Large intestine (tissue), 12 donors: ENCODE measurements at places on chromosomes 12 and 14.

DNA sequence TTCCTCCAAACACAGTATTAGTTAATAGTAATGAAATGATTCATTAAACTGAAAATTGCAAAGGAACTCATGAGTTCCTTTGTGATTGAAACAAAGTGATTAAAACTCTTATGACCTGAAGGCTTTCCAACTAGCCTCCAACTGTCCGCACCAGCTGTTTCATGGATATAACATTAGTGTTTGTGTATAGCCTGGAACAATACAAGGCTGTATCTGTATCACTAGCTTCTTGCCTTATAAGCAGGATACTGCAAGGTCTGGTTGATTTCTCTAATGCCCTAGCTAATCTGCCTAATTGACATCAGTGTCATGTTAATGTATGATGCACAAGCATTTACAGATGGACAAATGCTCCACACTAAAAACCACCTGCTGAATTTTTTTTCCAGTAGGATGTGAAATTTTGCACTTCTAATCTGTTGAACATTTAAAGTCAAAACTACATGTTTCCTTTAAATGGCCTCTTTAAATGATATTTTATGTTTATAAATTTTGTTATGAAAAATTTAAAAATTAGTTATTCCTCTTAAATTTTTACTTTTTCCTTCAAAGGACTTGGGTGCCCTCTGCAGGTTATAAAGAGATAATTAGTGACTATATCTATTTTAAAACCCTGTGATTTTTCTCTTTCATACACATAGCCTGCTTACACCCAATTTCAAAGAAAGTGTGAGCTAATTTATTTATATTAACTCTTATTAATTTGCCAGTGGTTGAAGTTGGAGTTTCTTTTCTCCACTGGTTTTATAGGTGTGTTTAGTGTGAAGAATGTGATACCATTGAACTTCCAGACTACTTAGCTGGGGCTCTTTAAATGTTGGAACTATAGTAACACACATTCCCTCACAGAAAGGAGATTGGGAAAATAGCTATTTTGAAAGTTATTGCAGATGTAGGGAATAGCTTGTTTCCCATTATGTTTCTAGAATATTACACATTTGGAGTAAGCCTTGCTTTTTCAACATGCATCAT lies 25.4 kb downstream of the AP5M1 start:
- H3K36me3 ChIP-seq = no peaks in the 10 kb centered on the region
- H3K27ac ChIP-seq = no peak overlapping the region
- DNase-seq = no peak
- H3K4me3 ChIP-seq = no peak overlapping the region

GRCh38 chr12:11943919-11944700 lies 126.6 kb upstream of the BCL2L14 start:
- no peak overlapping the region for H3K4me3 ChIP-seq
- H3K27ac ChIP-seq = no peak overlapping the region
- H3K36me3 ChIP-seq = no peaks in the 10 kb centered on the region
- DNase-seq = no peak

DNA sequence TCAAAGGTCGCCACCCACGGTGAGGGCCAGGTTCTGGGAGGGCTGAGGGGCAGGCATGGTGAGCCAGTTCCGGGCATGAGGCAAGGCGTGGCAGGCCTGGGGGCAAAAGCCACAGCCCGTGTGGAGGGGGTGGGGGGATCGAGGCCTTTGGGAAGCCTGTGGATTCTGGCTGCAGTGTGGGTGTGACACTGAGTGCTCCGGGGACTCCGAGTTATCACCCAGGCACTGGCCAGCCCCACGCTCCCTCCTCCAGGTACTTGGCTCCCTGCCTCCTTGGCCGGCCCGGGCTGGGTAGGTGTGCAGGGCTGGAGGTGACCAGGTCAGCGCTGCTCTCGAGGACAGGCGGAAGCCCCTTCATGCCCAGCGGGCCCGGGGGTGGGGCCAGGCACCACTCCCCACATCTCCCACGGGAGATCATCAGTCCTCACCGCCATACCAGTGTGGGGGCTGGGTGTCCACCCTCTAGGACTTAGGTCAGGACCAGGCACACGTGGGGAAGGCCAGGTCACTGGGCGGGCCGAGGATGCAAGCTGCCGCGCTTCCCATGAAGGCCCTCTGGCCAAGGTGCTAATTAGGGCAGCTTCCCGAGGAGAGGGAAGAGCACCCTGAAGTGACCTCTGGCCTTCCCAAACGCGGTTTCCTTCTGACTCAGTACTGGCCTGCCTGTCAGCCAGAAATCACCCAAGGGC lies 34.1 kb upstream of the TDRD9 start:
- H3K27me3 ChIP-seq = no peaks in the 10 kb centered on the region
- H3K4me3 ChIP-seq = no peak overlapping the region
- no peak for DNase-seq
- H3K27ac ChIP-seq = no peak overlapping the region
- peaks cover 42% of the 10 kb centered on the region for H3K4me1 ChIP-seq
- H3K36me3 ChIP-seq = no peaks in the 10 kb centered on the region

DNA sequence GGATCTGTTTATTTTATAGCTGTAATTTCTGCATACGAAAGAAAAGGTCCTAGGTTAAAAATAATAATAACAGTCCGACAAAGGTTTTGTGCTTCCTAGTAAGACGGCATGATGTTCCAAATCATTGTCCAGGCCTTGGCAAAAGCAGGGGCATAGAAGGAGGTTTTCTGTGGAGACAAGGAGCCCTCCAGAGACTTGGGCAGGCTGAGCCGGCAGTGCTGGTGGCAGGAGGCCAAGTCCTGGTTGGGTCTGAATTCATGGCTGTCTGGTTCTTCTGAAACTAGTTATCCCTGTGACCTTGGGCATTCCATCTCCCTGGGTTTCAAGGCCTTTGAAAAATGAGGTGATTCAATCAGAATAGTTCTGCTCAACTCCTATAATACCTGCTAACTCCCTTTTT lies 44.0 kb downstream of the KCNK13 start:
- no peak overlapping the region for H3K27ac ChIP-seq
- H3K36me3 ChIP-seq = no peaks in the 10 kb centered on the region
- no peak overlapping the region for H3K4me3 ChIP-seq
- H3K4me1 ChIP-seq = no peaks in the 10 kb centered on the region
- H3K27me3 ChIP-seq = no peaks in the 10 kb centered on the region

DNA sequence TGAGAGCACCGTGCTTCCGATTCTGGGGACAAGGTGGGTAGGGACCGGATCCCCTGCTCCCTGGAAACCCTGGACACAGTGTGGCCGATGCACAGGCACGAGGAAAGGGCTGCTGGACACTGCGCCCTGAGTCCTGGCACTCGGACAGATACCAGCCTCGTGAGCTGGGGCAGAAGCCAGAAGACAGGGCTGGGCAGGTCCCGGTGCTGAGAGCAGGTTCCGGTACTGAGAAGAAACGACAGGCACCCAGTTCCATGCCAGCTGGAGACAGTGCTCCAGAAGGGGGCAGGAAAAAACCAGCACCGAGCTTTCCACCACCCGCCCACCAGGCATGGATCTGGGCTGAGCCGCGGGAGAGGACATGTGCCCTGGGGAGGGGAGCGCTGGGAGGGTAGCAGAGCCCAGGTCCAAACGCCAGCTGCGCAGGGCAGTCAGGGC lies 6.5 kb downstream of the XRCC3 start:
- no peaks in the 10 kb centered on the region for H3K27me3 ChIP-seq
- DNase-seq = no peak
- peaks cover 10% of the 10 kb centered on the region for H3K4me1 ChIP-seq
- H3K4me3 ChIP-seq = no peak overlapping the region
- H3K27ac ChIP-seq = no peak overlapping the region

DNA sequence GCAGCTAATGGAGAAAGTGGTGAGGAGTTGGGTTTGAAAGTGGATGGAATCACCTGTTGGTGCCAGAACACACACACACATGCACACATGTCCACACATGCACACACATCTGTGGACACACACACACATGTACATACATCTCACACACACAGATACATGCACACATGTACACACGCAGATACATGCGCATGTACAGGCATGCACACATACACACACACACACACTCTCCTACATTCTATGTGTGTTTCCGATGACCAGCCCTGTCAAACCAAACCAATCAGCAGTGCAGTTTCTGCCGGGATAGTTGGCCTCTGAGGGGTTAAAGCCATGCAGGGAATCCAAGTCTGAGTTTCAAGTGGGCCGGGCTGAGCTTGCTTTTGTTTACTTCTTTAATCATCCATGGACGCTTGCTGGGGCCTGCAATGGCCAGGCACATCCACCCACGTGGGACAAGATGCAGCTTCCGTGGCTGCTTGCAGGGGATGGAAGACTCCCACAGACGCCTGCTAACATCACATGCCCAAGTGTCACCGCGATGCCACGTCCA lies 52.5 kb downstream of the GALNT9 start:
- DNase-seq = peak; percentile 19
- no peaks in the 10 kb centered on the region for H3K36me3 ChIP-seq
- H3K4me1 ChIP-seq = peaks cover 9% of the 10 kb centered on the region
- H3K4me3 ChIP-seq = no peak overlapping the region
- peak overlapping the region; percentile 48 for H3K27ac ChIP-seq

GRCh38 chr12:43579206-43579605 lies 27.2 kb upstream of the ADAMTS20 start:
- no peaks in the 10 kb centered on the region for H3K4me1 ChIP-seq
- no peak for DNase-seq
- H3K4me3 ChIP-seq = no peak overlapping the region
- H3K36me3 ChIP-seq = no peaks in the 10 kb centered on the region

GRCh38 chr12:51822956-51823355 lies 25.6 kb downstream of the FIGNL2 start:
- no peaks in the 10 kb centered on the region for H3K36me3 ChIP-seq
- H3K4me3 ChIP-seq = no peak overlapping the region
- no peak for DNase-seq
- no peak overlapping the region for H3K27ac ChIP-seq
- peaks cover 3% of the 10 kb centered on the region for H3K27me3 ChIP-seq

DNA sequence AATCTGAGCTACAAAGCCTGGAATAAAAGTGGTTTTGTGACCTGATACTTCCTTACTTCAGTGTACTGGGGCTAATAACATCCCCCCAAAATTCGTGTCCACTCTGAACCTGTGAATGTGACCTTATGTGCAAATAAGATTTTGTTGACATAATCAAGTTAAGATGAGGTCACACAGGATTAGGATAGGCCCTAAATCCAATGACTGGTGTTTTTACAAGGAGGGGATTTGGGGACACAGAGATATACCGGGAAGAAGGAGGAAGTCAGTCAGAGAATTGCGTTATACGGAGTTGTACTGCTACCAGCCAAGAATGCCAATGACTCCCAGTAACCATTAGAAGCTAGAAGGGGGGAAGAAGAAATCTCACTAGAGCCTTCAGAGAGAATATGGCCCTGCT lies 299.9 kb downstream of the ACSS3 start:
- H3K4me3 ChIP-seq = no peak overlapping the region
- no peaks in the 10 kb centered on the region for H3K4me1 ChIP-seq
- no peak overlapping the region for H3K27ac ChIP-seq

DNA sequence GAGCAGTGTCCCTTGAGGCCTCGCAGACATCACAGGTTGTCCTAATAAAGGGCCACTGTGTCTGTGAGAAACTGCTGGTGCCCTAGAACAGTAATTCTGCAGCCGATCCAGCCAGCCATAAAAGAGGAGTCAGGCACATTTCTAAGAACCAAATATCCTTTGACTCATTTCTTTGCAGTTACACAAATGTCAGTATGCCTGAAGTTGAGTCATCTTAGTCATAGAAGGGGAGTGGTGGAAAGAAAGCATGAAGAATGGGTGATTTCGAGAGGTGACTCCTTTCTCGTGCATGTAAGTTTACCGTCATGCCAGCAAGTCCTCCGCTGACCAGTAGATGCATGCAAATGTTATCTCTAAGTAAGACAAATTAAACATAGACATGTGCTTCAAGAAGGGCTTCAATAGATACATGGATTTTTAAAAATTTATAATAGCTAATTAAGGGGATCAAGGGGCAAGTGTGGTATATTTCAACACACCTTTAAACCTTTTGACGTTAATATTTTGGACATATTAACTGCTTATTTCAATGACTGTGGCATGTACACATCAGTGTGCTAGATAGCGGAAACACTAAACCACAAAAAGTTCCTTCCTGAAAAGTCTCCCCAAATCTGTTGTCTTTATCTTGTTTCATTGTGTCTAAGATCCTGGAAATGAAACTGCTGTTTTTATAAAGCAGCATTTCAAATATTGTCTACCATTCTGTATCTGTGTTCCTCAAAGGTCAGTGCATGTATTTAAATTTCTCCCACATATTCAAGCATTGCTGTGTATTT lies 497.4 kb downstream of the NPAS3 start:
- peaks cover 3% of the 10 kb centered on the region for H3K4me1 ChIP-seq
- DNase-seq = no peak
- H3K27me3 ChIP-seq = no peaks in the 10 kb centered on the region
- no peak overlapping the region for H3K27ac ChIP-seq

- no peak overlapping the region for H3K27ac ChIP-seq
- DNase-seq = no peak
- peaks cover 4% of the 10 kb centered on the region for H3K4me1 ChIP-seq
- no peaks in the 10 kb centered on the region for H3K36me3 ChIP-seq
These were observed 67.0 kb upstream of the ARHGAP5 start for GRCh38 chr14:32009976-32010581.

DNA sequence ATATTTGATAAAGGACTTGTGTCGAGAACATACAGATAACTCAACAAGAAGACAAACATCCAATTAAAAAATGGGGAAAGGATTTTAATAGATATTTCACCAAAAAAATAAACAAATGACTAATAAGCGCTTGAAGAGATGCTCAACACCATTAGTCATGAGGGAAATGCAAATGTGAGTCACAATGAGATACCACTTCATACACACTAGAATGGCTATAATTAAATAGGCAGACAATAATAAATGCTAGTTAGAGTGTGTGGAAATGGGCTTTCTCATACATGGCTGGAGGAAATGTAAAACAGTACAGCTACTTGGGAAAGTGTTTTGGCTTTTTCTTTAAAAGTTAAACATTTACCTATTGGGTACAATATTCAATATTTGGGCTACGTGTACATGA lies 34.8 kb downstream of the DLK1 start:
- DNase-seq = no peak
- H3K4me1 ChIP-seq = no peaks in the 10 kb centered on the region
- H3K27me3 ChIP-seq = no peaks in the 10 kb centered on the region
- H3K27ac ChIP-seq = no peak overlapping the region

- no peaks in the 10 kb centered on the region for H3K4me1 ChIP-seq
- H3K27me3 ChIP-seq = no peaks in the 10 kb centered on the region
- H3K4me3 ChIP-seq = no peak overlapping the region
- H3K27ac ChIP-seq = no peak overlapping the region
These were observed 106.0 kb downstream of the AEBP2 start for GRCh38 chr12:19545301-19545700.

DNA sequence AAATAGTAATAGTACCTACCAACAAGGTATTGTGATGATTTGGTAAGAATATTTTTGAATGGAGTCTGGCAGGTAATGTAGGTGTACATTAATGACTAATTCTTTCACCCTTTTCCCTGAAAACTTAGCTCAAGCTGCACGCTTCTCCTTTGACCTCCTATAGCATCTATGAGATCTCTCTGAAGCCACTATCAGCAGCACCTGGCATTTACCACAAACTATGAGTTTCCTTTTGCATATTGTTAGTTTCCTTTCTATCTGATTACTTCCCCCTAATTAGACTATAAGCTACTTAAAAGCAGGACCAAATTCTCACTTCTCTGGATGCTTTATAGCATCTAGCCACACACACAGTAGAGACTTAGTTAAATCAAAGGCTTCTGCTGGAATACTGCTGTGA lies 48.1 kb downstream of the SLC8A3 start:
- no peak overlapping the region for H3K4me3 ChIP-seq
- no peak for DNase-seq
- H3K27me3 ChIP-seq = peaks cover 15% of the 10 kb centered on the region
- no peaks in the 10 kb centered on the region for H3K4me1 ChIP-seq
